ENCODE measurements at places on chromosomes 7 and 10.
A peak's percentile ranks its signal among the peaks of the same experiment; 100 is the strongest.

GRCh38 chr7:151925446-151926335 is 30.6 kb upstream of the GALNTL5 start:
- peak; percentile 82 for ATAC-seq
- peaks cover 4% of the 10 kb centered on the region for H3K36me3 ChIP-seq

- H3K27me3 ChIP-seq, result peaks cover 28% of the 10 kb centered on the region
- no peak overlapping the region for H3K27ac ChIP-seq
- ATAC-seq, result no peak
These were observed 14.4 kb downstream of the VIPR2 start for GRCh38 chr7:159130199-159130775.

GRCh38 chr10:4775808-4776207 is 50.2 kb upstream of the AKR1E2 start:
- peaks cover 35% of the 10 kb centered on the region for H3K27me3 ChIP-seq
- no peaks in the 10 kb centered on the region for H3K4me1 ChIP-seq
- H3K4me3 ChIP-seq, result no peak overlapping the region
- no peaks in the 10 kb centered on the region for H3K36me3 ChIP-seq

GRCh38 chr7:139181404-139181803 is 49.6 kb upstream of the UBN2 start:
- no peaks in the 10 kb centered on the region for H3K27me3 ChIP-seq
- H3K4me1 ChIP-seq, result no peaks in the 10 kb centered on the region
- no peak overlapping the region for H3K27ac ChIP-seq
- no peak for ATAC-seq
- H3K4me3 ChIP-seq, result no peak overlapping the region

- H3K36me3 ChIP-seq, result no peaks in the 10 kb centered on the region
- no peak for ATAC-seq
- H3K27me3 ChIP-seq, result no peaks in the 10 kb centered on the region
- no peak overlapping the region for H3K4me3 ChIP-seq
- H3K4me1 ChIP-seq, result no peaks in the 10 kb centered on the region
- H3K27ac ChIP-seq, result no peak overlapping the region
These were observed 45.6 kb downstream of the CHRM2 start for GRCh38 chr7:136914016-136914415.
